A549 treated with GW870086 at 1 μM for 4 hours (cell line): ENCODE measurements at places on chromosomes 7 and 10. TPM values are rescaled to one million over a fixed set of nuclear protein-coding genes. Genes with fewer than 3 reads are reported as not detected.

The LRRN3 gene
- 0.03 to 0.05 TPM in 2 of 5 replicates, not detected in the others for total RNA-seq

The ARPC1B gene
- 270 to 304 TPM (median 283 TPM) in 5 replicates for total RNA-seq

The LIPJ gene
- not detected in 5 replicates for total RNA-seq

The CREM gene
- total RNA-seq, result 31.7 to 36.1 TPM (median 34.4 TPM) in 5 replicates

The IL15RA gene
- total RNA-seq, result 2.3 to 3.0 TPM (median 2.6 TPM) in 5 replicates

The DKK1 gene
- total RNA-seq, result 403 to 445 TPM (median 426 TPM) in 5 replicates

The NPC1L1 gene
- total RNA-seq, result 0.03 to 0.11 TPM (median 0.06 TPM) in 5 replicates

The SPDYE2B gene
- total RNA-seq, result not detected in 5 replicates

The NUTM2D gene
- 1.1 to 1.8 TPM (median 1.5 TPM) in 5 replicates for total RNA-seq

The RNF32 gene
- 1.2 to 2.0 TPM (median 1.6 TPM) in 5 replicates for total RNA-seq

The PNLIP gene
- total RNA-seq, result not detected in 5 replicates

The VWA2 gene
- 0.05 TPM in 1 of 5 replicates, not detected in the others for total RNA-seq

The SNCG gene
- 10.0 to 15.0 TPM (median 13.9 TPM) in 5 replicates for total RNA-seq

The DMBT1 gene
- total RNA-seq, result 0.18 to 0.23 TPM (median 0.19 TPM) in 5 replicates

The TLX1 gene
- not detected in 5 replicates for total RNA-seq

The TUBB8 gene
- total RNA-seq, result 0.10 to 0.12 TPM in 2 of 5 replicates, not detected in the others

The RET gene
- 0.49 to 1.1 TPM (median 0.83 TPM) in 5 replicates for total RNA-seq

The PDSS1 gene
- total RNA-seq, result 14.4 to 18.8 TPM (median 15.9 TPM) in 5 replicates

The WEE2 gene
- total RNA-seq, result not detected in 5 replicates

The C10orf62 gene
- 0.11 TPM in 1 of 5 replicates, not detected in the others for total RNA-seq

The IKZF1 gene
- total RNA-seq, result not detected in 5 replicates

The LBX1 gene
- not detected in 5 replicates for total RNA-seq

The SMURF1 gene
- total RNA-seq, result 22.0 to 28.1 TPM (median 25.9 TPM) in 5 replicates

The SLC18A2 gene
- total RNA-seq, result 0.03 TPM in 1 of 5 replicates, not detected in the others

The TFR2 gene
- 1.9 to 3.3 TPM (median 2.7 TPM) in 5 replicates for total RNA-seq

The VGF gene
- 12.8 to 27.7 TPM (median 17.7 TPM) in 5 replicates for total RNA-seq

The KLHDC10 gene
- total RNA-seq, result 9.4 to 15.9 TPM (median 13.7 TPM) in 5 replicates

The INPP5A gene
- 12.7 to 13.8 TPM (median 12.8 TPM) in 5 replicates for total RNA-seq

The KCP gene
- total RNA-seq, result 0.09 to 0.18 TPM (median 0.14 TPM) in 5 replicates

The CHST3 gene
- total RNA-seq, result 39.3 to 51.6 TPM (median 50.0 TPM) in 5 replicates

The PVRIG gene
- total RNA-seq, result 0.08 TPM in 1 of 5 replicates, not detected in the others

The FRMD4A gene
- 3.3 to 5.5 TPM (median 3.8 TPM) in 5 replicates for total RNA-seq

The RPEL1 gene
- total RNA-seq, result 0.07 to 0.09 TPM in 2 of 5 replicates, not detected in the others

The TMEM270 gene
- total RNA-seq, result 0.32 TPM in 1 of 5 replicates, not detected in the others

The PTPRN2 gene
- 0.48 to 1.1 TPM (median 0.84 TPM) in 5 replicates for total RNA-seq

The CTAGE8 gene
- not detected in 5 replicates for total RNA-seq

The TRIL gene
- not detected in 5 replicates for total RNA-seq
